ENCODE measurements at places on chromosomes 2 and 18.

- no peak for DNase-seq
Measured at GRCh38 chr2:236674238-236674637, 104.6 kb downstream of the ACKR3 start.

GRCh38 chr2:161128885-161129284 lies 31.3 kb upstream of the TANK start:
- DNase-seq, result no peak

GRCh38 chr2:11611251-11611650 lies 58.7 kb downstream of the NTSR2 start:
- no peak for DNase-seq

GRCh38 chr2:210188190-210188589 lies 17.0 kb upstream of the KANSL1L start:
- DNase-seq, result no peak

DNA sequence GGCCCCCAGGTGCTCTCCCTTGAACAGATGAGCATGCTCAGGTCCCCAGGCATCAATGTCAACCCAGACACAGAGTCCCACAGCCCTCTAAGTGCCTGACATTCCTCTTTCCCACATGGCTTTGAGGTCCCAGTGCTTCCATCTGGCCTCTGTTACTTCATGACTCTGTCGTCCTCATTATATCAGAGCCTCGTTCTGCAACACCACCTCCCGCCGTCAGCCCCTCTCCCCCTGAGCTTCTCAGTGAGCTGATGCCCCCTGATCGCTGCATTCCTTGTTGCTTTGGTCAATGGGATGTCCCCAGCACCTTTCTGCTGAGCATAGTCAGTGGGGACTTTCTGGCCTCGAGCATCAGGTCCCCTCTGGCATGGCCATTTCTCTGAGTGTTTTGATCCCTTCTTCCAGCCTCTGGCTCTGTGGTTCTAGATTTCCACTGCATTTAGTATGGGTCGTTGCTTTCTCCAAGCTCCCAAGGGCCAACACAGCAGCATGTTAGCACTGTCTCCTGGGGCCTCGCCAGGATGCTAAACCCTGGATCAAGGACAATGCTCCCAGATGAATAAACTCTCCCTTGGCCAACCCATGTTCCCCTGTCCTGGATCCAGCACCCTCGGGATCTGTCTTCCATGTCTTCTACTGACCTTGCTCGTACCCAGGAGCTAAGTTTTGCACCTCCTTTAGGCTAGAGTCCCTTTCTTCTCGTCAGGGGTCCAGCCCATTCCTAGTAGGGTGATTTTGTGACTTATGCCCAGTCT lies 143.2 kb upstream of the TWIST2 start:
- no peak for DNase-seq

- no peak for DNase-seq
Measured at GRCh38 chr2:223541546-223541945, 60.6 kb downstream of the SCG2 start.

- DNase-seq, result no peak
Measured at GRCh38 chr2:72222829-72223564, 75.3 kb upstream of the CYP26B1 start.

GRCh38 chr2:143231254-143231645 lies 102.0 kb downstream of the ARHGAP15 start:
- no peak for DNase-seq

GRCh38 chr18:6022845-6023244 lies 127.5 kb upstream of the TMEM200C start:
- no peak for DNase-seq

DNA sequence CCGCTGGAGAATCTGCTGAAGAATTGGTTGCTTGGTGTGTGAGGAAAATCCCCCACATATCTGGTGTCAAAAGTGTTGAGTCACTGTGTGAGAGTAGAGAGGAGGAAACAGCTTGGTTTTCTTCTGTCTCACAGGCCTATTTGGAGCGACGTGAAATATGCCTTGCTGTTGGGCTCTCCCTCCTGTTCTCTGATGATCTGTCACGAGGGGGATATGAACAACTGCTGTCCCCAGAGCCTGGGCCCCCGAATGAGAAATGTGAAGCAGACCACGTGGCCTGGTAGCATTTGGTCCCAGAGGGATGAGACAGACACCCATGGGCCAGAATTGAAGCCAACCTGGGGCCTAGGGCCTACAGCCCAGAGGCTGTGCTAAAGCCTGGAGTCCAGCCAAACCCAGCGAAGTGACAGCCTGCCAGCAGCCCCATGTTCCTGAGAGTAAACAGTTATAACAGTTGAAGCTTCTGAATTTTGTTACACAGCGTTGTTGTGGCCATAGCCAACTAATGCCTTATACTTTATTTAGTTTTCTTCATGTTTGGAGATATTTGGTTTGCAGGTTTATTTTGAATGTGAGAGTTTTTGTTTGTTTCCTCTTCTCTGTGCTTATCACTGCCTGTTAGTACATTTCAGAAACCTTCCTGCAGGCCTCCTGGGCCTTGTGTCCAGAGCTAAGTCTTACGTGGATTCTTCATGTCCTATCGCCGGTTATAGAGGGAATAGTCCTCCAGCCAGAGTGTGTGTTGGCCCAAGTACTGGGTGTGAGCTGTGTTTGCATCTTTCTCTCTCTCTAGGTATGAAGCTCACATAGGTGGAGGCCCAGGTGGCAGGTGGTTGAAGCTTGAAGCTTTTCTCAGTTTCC lies 18.7 kb upstream of the COLEC12 start:
- no peak for DNase-seq

- DNase-seq, result no peak
Measured at GRCh38 chr2:118300832-118301231, 212.6 kb downstream of the INSIG2 start.

- no peak for DNase-seq
Measured at GRCh38 chr2:147275943-147276342, 568.9 kb upstream of the ACVR2A start.

DNA sequence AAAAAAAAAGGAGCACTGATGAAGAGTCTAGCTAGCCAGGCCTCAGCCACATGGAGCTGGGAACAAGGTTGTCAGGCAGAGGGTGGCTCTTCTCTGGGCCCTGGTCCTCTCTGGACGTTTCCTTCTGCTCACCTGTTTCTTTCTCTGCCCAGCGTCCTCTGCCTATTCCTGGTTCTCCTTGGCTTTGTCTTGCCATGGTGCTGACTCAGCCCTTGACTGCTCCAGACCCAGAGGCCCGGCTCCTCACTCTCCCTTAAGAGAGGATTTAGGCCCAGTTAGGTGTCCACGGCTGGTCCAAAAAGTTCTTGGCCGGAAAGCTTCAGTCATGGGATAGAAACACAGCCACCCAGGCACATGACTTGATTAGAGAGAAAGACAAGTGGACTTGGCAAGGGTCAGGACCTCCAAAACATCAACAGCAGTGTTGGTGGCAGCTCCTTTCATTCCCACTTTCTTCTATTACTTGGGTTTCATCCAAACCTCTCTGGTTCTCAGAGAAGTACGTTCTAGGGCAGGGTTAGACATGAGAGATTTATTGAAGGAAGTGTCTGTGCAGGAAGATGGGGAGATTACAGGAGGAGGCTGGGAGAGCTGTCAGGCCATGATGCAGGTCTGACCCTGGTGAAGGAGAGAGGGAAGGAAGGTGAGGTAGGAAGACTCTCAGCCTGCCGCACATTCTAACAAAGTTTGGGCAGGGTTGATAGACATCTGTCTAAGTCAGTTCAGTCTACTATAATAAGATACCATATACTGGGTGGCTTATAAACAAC lies 14.5 kb upstream of the ATG16L1 start:
- no peak for DNase-seq

GRCh38 chr2:33126958-33127357 lies 180.2 kb downstream of the LTBP1 start:
- no peak for DNase-seq

DNA sequence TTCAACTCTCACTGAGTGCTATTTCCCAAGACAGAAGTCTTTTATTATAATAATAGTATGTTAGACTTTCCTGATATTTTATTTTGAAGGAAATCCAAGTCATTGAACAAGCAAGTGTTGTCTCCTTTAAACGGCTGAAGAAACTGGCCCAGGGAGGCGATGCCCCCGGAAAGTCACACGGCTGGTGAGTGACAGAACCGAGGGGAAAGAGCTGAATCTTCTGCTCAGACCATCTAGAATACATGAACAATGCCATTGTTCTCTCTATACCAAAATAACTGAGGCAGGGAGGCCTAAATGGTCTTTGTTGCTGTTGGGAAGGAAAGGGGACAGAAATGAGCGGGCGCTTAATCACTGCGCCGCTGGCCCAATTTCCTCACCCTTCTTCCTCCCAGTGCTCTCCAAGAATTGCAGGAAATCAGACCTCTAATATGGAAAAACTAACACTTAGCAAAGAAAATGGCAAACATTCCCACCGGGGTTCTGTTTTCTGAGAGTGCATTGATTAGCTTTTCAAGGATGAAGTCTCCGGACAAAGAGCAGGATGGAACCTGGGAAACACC lies 101.5 kb downstream of the KLF7 start:
- no peak for DNase-seq

All from CMK (cell line).